Uterus (tissue), 4 donors: ENCODE measurements at places on chromosomes 13 and 19.

DNA sequence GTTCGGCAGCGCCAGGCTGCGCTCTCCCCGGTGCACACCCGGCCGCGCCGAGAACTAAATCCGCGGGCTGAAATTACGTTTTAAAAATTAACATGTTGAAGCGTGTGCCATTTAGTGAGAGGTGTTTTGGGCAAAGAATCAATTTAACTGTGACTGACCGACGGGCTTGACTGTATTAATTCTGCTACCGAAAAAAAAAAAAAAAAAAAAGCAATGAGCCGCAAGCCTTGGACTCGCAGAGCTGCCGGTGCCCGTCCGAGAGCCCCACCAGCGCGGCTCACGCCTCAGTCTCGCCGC, 9.6 kb upstream of the SOX1 start:
- no peaks in the 10 kb centered on the region for H3K27me3 ChIP-seq
- H3K36me3 ChIP-seq, result no peaks in the 10 kb centered on the region
- H3K4me1 ChIP-seq, result no peaks in the 10 kb centered on the region
- no peak overlapping the region for H3K4me3 ChIP-seq

GRCh38 chr19:41945135-41945766, 13.9 kb downstream of the RABAC1 start:
- H3K27me3 ChIP-seq, result peaks cover 3% of the 10 kb centered on the region
- H3K27ac ChIP-seq, result no peak overlapping the region
- no peak for DNase-seq
- H3K36me3 ChIP-seq, result no peaks in the 10 kb centered on the region
- peaks cover 7% of the 10 kb centered on the region for H3K4me1 ChIP-seq

GRCh38 chr13:76993021-76993420, 1.1 kb downstream of the CLN5 start:
- H3K36me3 ChIP-seq, result no peaks in the 10 kb centered on the region
- no peaks in the 10 kb centered on the region for H3K4me1 ChIP-seq
- peak overlapping the region; percentile 91 for H3K27ac ChIP-seq
- DNase-seq, result no peak

DNA sequence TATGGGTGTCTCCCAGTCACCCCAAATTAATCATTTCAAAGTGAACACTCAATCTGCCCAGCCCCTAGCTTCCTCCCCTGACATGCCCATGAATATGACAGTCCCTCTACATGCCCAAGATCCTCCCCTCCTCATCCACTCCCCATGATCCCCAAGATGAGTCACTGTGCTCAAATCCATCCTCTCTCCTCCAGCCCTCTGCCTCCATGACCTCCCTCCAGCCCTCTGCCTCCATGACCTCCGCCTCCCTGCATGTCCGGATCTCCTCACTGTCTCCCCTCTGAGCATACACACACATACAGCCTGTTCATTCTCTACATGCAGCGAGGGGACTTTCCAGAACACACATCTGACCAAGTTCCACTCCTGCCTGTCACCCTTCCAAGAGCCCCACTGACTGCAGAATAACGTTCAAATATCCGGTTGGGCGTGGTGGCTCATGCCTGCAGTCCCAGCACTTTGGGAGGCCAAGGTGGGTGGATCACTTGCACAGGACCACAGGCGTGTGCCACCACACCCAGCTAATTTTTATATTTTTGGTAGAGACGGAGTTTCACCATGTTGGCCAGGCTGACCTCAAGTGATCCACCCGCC, 18.4 kb upstream of the FEM1A start:
- no peak overlapping the region for H3K27ac ChIP-seq
- H3K36me3 ChIP-seq, result no peaks in the 10 kb centered on the region
- no peaks in the 10 kb centered on the region for H3K4me1 ChIP-seq
- no peak for DNase-seq
- H3K27me3 ChIP-seq, result no peaks in the 10 kb centered on the region
